ENCODE measurements at places on chromosomes 6 and 20.

- DNase-seq, result no peak
Measured at GRCh38 chr20:47061549-47061948, 166.9 kb downstream of the EYA2 start.

- no peak for DNase-seq
Measured at GRCh38 chr6:115137910-115138309, 795.1 kb upstream of the HS3ST5 start.

DNA sequence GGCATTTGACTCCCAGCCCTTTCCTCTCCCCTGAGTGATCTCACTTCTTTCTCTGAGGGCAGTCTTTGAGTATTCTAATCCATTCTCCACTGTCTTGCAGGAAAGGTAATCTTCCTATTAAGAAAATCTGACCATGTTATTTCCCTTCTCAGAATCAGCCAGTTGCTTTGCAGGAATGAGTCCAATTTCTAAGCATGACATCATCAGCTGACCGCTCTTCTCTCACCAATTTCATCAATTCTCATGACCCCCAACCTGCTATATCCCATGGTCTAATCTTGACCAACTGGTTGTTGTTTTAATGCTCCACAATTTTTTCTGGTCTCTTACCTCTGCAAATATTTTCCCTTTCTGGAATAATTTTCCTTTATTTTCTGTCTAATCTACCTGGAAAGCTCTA, 73.4 kb downstream of the FAM229B start:
- DNase-seq, result no peak

- DNase-seq, result no peak
Measured at GRCh38 chr6:129859524-129859923, 1.6 kb downstream of the TMEM244 start.

DNA sequence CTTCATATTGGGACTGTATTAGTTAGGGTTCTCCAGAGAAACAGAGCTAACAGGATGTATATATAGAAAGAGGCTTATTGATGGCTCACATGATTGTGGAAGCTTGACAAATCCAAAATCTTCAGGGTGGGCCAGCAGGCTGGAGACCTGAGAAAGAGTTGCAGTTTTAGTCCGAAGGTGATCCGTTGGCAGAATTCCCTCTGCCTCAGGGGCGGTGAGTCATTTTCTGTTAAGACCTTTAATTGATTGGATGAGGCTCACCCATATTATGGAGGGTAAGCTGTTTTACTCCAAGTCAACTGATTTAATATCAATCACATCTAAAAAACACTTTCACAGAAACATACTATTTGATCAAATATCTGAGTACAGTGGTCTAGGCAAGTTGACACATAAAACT, 113.6 kb downstream of the FLRT3 start:
- DNase-seq, result no peak

DNA sequence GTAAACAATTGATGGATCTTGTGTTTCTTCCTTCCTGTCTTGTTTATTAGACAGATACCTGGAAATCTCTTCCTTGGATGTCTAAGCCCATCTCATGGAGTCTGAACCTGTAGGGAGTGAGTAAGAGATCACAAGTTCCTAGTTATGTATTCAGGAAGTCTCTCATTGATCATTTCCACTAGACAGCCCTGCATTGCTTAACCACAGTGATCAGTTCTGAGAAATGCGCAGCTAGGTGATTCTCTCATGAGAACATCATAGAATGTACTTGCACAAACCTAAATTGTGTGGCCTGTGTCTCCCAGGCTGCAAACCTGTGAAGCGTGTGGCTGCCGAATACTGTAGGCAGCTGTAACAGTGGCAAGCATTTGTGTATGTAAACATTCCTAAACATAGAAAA, 39.1 kb downstream of the FAM120B start:
- no peak for DNase-seq

GRCh38 chr6:15316754-15317153, 70.9 kb downstream of the JARID2 start:
- DNase-seq, result no peak

DNA sequence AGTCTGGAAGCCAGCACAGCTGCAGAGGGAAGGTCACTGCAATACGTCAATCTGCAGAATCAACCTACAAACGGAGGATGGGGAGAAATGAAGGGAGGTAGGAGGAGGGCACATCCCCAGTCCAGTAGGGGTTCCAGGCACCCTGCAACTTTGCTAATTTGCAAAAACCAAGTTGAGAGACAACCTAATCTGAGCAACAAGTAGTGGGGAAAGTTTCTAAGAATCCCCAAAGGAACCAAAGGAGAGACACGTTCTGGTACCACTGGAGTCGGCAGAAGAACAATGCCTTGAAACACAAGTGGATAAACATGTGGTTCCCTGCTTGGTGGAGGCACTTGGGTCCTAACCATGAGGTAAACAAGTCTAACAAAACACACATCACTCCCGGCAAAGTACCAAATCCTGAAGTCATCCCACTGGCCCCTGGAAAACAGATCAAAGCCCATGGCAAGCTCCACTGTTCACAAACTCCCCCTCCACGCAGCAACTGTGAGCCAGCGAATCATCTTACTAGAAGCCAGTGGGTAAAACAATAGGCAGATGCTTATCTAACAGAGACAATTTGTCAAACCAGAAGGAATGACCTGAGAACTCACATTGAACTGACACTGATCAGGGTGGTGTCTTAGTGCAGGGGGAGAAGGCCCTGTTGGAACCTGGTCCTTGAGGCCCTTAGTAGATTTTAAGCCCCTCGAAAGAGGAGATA, 4.7 kb downstream of the MRPS18A start:
- no peak for DNase-seq

DNA sequence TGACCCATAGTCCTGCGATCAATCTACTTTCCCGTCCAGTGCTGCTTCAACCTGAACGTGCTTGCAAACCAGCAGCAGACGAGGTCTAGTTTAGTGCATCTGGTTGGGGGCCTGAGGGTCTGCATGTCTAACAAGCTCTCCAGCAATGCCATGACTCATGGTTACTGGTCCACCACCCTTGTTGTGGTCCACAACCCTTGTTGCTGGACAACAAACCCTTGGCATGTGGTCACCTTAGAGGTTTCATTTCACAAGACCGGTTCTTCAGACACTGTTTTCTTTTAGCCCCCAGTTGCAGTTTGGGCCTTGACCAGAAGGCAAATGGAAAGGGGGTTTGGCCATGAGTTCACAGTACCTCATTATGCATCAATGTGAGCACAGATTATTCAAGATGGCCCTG, 424.8 kb downstream of the QKI start:
- DNase-seq, result no peak

- no peak for DNase-seq
Measured at GRCh38 chr6:67633058-67633457, 1002.0 kb upstream of the ADGRB3 start.

Data from stimulated activated CD8-positive, alpha-beta memory T cell treated with anti-CD3 and anti-CD28 coated beads, Interleukin-15, amount 100 ng/mL, for 4 hours (primary cell).